ENCODE measurements at places on chromosomes 1 and 21. TPM values are rescaled to one million over a fixed set of nuclear protein-coding genes. Genes with fewer than 3 reads are reported as not detected.

DNA sequence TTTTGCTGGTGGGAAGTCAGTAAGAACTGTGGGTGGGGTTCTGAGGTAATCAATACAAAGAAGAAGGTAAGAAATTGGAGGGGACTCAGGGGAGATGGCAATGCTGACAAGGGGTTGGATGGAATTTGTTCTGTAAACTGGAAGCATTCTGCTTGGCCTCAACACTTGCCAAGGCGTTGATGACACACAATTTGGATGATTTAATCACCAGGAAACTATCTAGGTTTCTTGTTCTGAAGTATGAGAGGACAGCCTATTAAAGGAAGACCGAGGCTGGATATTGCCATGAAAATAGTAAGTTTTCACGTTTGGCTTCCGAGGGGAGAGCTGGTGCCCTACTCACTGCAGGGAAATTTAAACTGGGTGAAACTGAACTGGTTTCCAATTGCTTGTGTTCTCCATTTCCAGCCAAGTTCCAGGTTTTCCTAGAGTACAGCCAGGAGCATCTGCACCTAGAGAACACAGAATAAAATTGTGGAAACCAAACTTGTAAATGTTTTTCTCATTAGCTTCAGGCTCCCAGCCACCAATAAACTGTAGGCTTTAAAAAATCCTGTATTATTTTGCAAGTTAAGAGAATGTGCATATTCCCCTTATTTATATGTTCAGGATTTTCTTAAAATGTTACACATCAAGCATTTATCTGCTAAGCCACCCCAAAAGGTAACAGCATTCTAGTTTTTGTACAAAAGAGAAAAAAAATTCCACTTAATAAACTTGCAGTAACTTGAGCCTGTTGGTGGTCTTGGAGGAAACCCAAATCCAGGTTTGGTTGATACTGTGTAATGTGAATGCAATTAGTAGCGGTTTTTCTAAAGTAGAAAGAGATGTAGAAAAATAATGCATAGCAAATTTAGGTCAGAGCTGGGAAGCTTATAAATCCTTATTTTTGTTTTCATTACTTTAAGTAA lies 53.8 kb downstream of the ROR1 start:
- no peak overlapping the region for H3K27ac ChIP-seq
- no peaks in the 10 kb centered on the region for H3K27me3 ChIP-seq
- no peaks in the 10 kb centered on the region for H3K36me3 ChIP-seq

DNA sequence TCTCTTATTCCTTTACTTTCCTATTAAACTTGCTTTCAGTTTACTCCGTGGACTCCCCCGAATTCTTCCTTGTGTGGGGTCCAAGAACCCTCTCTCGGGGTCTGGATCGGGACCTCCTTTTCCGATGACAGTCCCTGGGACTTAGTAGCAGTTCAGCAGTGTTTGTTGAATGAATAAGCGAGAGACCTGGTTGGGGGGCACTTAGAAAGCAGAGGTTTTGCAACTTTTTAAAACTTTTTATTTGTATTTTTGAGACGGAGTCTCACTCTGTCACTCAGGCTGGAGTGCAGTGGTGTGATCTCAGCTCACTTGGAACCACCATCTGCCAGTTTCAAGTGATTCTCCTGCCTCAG lies 2.1 kb upstream of the ANKRD65 start:
- no peak for DNase-seq
- peaks cover 14% of the 10 kb centered on the region for H3K36me3 ChIP-seq
- no peak overlapping the region for H3K4me3 ChIP-seq

PKP1 gene
- 0.09 TPM for total RNA-seq

- no peak overlapping the region for H3K4me3 ChIP-seq
- no peaks in the 10 kb centered on the region for H3K4me1 ChIP-seq
- peaks cover 4% of the 10 kb centered on the region for H3K27me3 ChIP-seq
- no peak for DNase-seq
- H3K36me3 ChIP-seq, result peaks cover 2% of the 10 kb centered on the region
Measured at GRCh38 chr1:3906672-3907020, 6.6 kb upstream of the C1orf174 start.

LCE2A gene
- total RNA-seq, result not detected

- no peak for DNase-seq
- peaks cover 5% of the 10 kb centered on the region for H3K4me1 ChIP-seq
- no peak overlapping the region for H3K27ac ChIP-seq
- no peaks in the 10 kb centered on the region for H3K36me3 ChIP-seq
- H3K4me3 ChIP-seq, result no peak overlapping the region
Measured at GRCh38 chr1:206761159-206761768, 9.3 kb upstream of the IL19 start.

Measured in Calu3 (cell line).